Activated gamma-delta T cell treated with Interleukin-2 at 50 U/mL for 16 hours (primary cell): ENCODE measurements at places on chromosomes 16 and 17.

DNA sequence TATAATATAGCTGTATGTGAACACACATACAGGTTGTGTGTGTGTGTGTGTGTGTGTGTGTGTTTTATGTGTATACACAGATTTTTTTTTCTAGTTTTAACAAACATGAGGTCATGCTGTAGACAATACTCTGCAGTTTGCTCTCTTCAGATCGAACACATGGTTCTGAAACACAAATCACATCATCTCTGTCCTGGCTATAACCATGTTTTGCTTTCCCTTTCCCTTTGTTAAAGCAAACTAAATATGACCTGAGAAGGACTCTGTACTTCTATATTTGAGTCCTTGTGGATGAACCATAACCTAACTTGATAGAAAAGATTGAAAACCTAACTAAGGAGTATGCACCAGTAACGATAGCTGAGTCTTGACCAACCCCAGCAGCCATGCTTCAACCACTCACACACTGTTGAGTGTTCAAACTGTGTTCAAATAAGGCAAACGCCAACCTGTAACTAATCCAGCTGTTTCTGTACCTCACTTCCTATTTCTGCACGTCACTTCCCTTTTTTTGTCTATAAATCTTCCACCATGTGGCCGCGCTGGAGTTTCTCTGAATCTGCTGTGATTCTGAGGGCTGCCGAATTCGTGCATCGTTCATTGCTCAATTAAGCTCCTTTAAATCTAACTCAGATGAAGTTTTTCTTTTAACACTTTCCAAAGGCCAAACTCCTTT lies 303.8 kb downstream of the HS3ST3B1 start:
- no peak for DNase-seq

GRCh38 chr16:86157616-86158247 lies 258.8 kb downstream of the IRF8 start:
- DNase-seq: no peak

DNA sequence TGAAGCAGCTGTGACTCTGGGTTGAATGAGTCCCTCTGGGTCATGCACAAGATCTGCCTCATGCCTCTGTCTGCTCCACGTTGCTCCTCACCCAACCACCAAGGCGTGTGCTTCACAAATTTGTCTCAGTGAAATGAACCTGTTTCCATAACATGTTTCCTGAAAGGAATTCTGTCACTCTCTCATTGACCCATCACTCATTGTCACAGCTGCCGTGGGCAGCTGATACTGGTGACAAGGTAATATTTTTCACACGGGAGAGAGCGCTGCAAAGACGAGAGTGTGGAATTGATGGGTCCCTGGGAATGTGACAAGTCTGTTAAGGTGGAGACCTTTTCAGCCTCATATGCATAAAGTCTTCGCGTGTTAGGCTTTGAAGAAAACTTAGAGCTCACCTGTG lies 391.4 kb downstream of the CPPED1 start:
- DNase-seq: no peak

DNA sequence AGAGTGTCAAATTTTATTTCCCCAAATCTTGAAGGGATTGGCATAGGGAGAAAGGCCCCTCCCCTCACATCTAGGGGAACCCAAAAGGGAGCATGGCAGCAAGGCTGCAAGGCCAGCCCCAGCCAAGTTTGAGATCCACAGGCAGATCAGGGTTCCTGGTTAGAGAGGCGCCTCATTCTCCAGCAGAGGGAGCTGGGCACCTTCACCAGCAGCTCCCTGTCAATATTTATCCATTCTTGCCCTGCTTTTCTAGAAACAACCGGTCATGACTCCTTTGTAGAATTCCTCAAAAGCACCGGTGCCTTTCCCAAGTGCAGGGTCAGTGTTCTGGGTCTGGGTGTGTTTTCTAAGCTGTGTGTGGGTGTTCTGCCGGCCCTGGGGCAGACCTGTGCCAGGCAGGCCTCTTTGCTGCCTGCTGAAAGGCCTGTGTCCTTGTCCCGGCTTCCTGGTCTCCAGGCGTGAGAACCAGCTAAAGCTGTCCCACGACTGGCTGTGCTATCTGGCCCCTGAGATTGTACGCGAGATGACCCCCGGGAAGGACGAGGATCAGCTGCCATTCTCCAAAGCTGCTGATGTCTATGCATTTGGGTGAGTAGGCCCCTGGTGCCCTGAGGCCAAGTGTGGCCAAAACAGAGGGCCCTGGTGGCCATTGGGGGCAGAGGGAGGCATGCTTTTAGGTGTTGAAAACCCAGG lies 21.2 kb upstream of the LGALS9 start:
- no peak for DNase-seq

DNA sequence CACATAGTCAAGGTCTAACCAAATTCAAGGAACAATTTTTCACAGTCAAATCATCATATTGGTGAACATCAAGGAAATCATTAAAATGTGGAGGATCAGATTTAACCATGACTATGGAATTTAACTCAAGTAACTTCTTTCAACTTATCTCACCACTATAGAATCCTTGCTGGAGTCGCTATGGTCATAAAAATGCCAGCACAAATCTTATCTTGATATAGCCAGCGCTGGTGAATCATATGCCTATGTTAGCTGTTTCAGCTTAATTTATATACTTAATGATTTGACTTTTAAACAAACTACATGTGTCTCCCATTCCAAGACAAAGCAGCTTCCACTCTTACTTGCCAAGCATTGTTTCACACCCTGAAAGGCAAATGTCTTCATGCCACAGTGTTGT lies 416.4 kb downstream of the CDH11 start:
- no peak for DNase-seq

DNA sequence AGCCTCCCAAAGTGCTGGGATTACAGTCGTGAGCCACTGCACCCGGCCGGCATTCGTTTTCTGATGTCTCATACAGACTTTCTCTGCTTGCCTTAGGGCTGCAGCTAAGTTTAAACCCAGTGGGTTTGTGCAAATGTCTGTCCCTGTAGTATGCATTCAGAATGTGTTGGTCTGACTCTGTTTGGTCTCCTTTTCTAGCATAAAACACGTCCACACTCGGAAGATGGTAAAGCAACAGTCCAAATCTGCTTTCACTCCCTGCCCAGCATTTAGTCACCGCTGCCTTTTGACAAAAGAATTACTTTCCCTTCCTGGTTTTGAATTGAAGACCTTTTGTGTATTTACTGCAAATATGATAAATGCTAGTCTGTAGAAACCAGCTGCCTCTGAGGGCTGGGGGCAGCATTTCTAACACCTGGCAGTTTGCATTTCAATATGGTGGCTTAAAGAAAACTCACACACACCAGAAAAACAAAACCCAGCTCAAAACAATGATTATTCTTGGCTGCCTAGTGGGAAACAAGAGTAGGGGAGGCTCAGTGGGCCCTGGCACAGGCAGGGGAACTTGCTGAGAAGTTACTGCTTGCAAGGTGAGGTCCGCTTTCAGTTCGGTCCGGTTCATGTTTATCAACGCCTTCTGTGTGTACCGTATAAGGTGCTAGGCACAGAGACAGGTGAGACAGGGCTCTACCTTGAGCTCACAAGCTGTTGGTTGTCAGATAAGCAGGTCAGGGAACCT lies 56.9 kb downstream of the MSI2 start:
- no peak for DNase-seq

GRCh38 chr17:74125156-74125555 lies 78.3 kb upstream of the RPL38 start:
- no peak for DNase-seq

- DNase-seq: no peak
Observed at GRCh38 chr17:55699181-55699860, 23.3 kb downstream of the TMEM100 start.

DNA sequence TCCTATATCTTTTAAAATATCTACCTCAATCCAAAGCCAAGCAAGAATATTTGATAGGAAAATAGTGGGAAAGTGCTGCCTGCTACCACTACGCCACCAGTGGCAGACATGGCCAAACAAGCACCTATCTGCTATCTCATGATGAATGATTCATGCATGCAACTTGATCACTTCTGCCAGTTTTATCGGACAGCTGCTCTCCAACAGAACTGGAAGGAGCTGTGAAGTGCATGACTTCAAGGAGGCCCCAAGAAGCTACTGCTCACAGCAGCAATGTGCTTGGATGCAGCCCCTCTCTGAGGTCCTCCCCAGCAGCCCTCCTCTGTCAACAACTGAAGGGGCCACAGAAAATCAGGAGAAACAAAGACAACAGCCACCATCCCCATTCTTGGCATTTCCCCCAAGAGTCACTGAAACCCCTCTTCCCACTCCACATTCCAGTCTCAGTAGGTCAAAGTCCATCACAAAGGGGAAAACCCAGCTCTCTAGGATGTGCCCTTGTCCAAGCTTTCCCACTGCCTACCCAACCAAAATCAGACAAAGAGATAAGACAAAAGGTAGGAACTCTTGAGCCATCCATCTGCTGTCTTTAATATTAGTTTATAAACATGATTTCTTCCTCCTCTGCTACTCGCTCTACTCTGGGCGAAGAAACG lies 215.3 kb downstream of the C16orf78 start:
- DNase-seq: no peak

DNA sequence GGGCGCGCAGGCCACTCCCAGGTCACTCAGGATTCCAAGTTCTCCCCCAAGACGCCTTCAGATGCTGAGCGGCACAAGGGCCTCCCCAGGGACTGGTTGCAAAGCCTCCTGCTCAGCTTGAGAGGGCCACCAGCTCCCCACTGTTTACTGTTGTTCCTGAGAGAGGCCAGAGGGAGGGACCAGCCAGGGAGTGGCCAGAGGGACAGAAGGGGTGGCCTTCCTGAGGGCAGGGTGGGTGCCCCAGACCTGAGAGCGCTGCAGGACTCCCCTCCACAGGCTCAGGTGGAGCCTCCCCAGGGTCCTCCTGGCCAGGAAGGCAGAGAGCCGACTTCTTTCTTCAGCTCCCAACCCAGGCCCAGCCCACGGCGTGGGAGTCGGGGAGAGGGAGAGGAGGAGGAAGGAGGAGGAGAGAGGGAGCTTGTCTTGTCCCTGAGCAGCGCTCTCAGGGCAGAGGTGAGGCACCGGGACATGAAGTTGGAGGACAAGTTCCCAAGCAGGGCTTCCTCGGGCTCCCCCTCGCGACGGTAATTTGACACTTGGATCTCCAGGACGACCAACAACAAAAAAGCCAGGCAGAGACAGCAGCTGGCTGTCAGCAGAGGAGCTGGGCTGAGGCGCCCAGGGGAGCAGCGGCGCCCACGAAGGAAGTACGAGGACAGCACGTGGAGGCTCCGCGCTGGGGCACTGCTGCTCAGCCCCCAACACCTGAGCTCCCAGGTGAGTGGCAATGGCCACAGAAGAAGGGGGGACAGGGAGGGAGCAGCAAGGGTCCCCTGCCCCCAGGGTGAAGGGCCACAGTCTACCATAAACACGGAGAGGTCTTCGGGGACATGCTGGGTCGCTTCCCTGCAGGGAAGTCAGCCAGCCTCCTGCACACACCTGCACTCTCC lies 497 bp downstream of the SMIM5 start:
- DNase-seq: peak; percentile 38
